Activated CD8-positive, alpha-beta memory T cell treated with anti-CD3 and anti-CD28 coated beads for 1 hour (primary cell): ENCODE measurements at places on chromosomes 3 and 15.
A peak's percentile ranks its signal among the peaks of the same experiment; 100 is the strongest.

- DNase-seq, result no peak
Measured at GRCh38 chr3:58839964-58840363, 173.4 kb upstream of the FAM3D start.

DNA sequence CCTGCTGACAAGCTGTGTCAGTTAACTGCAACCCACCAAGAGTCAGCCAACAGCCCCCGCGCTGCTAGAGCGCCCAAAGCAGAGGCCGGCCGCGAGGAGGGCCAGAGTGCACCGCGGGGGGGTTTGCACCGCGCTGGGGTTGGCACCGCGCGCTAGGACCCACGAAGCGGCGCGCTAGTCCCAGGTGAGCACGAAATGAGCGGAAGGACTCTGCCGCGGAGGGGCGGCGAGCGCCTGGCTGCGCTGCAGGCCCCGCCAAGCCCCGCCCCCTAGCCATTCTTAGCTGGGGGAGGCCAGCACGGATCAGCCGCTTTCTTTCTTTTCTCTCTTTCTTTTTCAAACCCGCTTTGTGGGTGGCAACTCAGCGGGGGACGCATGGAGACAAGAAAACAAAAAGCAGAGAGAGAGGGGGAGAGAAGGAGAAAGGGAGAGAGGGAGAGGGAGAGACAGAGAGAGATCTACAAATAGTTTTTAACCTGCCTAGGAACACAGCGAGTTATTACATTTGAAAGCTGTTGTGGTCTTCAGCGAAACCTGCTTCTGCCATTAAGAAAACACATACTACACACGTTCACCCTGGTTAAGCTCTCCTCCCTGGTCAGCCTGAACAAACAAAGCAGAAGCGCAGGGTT is 6.9 kb upstream of the FOXB1 start:
- DNase-seq, result no peak

DNA sequence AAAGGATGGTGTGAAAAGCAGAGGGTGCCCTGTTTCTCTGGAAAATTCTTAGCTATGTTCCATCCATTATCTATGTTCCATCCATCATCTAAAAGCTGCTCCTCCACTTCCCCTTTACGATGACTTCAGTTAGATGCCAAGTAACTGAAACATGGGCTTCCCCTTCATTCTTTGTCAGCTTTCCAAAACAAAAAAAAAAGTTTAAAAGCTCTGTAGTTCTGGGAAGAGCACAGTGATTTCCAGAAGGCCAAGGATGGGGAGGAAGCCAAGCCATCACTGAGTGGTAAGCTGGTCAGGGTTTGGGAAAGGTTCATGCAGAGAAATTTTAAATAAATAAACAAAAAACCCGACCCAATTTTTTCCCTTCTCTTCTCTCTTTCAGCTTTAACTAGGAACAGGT is 111.5 kb downstream of the CFAP44 start:
- no peak for DNase-seq

DNA sequence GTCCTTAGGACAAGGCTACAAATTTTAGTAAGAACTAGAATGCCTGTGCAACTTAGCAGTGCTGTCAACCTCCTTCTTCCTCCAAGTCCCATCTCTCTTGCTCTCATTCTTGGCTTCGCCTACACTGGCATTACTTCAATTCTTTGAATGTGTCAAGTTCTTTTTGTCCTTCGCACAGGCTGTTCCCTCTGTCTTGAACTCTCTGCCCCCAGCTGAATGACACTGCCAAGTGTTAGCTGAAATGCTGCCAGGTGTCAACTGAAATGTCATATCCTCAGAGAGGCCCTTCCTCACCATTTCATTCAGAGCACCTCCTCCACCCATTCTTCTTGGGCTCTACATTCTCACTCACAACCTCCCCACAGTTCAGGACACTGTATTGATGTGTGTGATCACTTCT is 48.8 kb upstream of the PSMD6 start:
- no peak for DNase-seq

GRCh38 chr3:184336547-184337398 is 627 bp upstream of the FAM131A start:
- no peak for DNase-seq

GRCh38 chr15:95635666-95636065 is 694.8 kb upstream of the NR2F2 start:
- DNase-seq, result no peak

- no peak for DNase-seq
Measured at GRCh38 chr3:190676481-190676880, 162.6 kb downstream of the IL1RAP start.

DNA sequence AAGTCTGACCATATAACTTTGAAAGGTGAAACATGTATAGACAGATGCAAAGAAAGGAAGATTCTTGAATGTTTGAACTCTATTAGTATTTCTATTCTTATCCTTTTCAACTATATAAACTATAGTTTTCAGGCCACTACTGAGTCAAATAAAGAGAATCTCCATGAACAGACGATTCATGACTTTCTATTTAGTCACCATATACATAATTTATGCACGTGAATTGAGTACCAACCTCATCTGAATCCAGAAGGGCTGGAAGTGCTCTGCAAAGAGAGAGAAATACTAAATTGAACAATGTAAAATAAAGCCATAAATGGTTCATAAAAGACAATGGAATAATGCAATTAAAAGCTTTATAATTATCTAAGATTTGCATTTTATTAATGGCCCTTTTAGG is 9.5 kb upstream of the VPS39 start:
- DNase-seq, result no peak

DNA sequence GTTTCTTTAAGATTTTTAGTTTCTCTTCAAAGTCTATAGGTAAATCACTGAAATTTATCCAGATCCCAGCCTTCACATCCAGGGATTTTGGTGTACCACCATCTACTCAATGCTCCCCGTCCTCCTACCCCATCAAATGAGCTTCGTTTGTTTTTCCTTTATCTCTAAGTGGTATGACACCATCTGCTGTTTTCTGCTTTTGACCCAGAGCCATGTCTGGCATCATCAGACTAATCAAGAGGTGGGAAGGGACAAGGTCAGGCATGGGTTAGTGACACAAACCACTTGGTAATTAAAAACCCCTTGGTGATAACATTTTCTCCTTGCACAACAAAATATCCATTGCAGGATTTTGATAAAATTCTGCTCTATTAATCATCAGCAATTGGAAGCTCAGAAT is 92.7 kb upstream of the GOLGA8J start:
- no peak for DNase-seq

GRCh38 chr3:114093596-114093995 is 37.1 kb downstream of the QTRT2 start:
- DNase-seq, result no peak

DNA sequence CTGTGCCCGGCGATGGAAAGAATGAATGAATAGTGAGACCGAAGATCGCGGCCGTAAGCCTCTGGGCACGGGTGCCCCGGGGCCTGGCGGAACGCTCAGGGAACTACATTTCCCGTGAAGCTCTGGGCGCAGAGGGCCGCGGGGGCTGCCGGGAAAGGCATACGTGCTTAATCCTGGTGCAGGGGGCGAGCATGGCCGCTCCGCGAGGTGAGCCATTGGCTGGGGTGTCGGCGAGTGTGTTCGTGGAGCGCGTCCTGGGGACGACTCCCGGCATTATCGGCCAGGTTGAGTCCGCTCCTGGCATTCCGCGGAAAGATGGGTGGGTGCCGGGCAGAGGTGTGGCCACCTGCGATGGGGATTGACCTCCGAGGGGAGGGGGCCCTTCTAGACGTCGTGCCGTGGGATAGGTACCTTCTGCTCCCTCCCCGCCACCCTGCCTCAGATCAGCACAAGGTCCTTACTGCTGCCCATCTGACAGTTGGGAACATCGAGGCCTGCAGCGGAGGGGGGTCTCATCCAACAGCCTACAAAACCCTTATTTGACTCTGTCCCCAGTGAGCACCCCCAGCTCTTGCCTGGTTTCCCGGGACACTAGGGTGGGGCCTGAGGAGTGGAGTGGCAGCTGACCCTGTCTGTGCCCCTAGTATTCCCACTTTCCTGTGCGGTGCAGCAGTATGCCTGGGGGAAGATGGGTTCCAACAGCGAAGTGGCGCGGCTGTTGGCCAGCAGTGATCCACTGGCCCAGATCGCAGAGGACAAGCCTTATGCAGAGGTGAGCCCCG is at the start of gene MPI:
Gene MPI (plus strand): TSS at position 160 of the 782 bp plus-strand sequence. CDS start 32 bp downstream, at position 192.
- peak; percentile 49 for DNase-seq

DNA sequence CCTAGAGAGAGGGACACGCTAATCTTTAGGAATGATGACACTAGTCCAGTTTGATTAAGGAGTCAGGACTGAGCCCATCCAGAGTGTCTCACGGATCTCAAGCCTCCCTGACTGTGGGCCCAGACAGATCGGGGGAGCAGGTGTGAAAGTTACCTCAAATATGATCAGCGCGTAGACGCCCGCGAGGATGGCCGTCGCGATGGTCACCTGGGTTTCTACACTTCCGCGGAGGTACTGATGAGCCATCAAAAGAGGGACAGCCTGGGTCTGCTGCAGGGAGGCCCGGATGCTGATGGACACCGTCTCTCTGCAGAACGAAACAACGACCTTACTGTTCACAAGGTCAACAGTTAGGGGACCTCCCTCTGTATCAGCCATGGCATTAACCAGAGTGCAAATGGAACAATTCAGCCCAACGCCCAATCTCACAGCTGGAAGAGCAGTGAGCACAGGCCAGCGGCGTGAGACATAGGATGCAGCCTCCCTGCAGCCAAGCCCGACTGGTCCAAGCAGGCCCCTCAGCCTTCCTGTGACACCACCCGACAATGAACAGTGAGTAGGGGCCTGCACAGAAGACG is 84.4 kb downstream of the OCA2 start:
- DNase-seq, result no peak

GRCh38 chr3:154131830-154132229 is 10.6 kb downstream of the ARHGEF26 start:
- no peak for DNase-seq

DNA sequence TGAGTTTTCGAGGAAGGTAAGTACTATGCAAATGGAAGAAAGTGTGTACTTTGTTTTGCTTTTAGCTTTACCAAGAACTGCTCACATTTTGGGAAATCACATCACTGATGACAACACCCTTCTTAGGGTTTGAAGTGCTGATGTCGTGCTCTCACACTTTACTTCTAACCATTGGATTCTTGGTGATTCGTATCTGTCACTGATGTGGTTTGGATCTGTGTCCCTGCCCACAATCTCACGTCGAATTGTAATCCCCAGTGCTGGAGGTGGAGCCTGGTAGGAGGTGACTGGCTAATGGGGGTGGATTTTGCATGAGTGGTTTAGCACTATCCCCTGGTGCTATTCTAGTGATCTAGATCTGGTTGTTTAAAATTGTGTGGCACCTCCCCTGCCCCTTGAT is 75.4 kb upstream of the RGMA start:
- DNase-seq, result no peak

DNA sequence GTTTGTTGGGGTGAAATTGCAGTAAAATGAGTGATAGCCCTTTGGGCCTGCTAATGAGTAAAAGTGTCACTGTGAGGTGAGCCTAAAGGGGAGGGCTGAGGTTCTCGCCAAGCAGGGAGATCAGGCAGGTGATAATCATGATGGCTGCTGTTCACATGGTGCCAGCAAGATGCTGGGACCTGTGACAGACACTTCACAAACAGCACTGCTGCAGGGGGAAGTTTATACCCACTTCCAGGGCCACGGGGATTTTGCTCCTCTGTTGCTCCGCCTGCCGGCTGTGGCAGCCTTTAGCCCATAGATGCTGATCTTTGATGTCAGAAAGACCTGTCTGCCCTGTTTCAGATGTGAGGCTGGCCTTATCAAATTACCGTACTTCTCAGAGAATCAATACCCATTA is 96.7 kb downstream of the SV2B start:
- DNase-seq, result no peak

GRCh38 chr3:184663356-184663755 is 48.5 kb downstream of the MAGEF1 start:
- no peak for DNase-seq

- no peak for DNase-seq
Measured at GRCh38 chr15:51051776-51052175, 42.9 kb downstream of the TNFAIP8L3 start.

DNA sequence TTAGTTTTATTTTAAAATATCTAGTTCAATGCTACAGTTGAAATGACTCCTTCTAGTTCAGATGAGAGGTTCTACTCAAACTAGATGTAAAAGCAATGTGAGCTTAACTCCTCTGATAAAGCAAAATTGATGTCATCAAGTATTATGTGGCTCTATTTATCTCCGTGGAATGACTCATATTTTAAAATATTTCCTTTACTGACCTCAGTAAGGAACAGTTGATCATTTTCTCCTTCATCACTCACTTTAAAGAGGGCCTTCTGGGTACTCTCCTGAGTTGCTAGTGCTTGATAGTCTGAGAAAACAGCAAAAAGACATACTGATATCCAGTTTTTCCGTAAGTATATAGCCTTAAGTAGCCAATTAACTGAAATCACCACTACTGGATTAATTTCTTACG is 1099.3 kb downstream of the ROBO2 start:
- no peak for DNase-seq

DNA sequence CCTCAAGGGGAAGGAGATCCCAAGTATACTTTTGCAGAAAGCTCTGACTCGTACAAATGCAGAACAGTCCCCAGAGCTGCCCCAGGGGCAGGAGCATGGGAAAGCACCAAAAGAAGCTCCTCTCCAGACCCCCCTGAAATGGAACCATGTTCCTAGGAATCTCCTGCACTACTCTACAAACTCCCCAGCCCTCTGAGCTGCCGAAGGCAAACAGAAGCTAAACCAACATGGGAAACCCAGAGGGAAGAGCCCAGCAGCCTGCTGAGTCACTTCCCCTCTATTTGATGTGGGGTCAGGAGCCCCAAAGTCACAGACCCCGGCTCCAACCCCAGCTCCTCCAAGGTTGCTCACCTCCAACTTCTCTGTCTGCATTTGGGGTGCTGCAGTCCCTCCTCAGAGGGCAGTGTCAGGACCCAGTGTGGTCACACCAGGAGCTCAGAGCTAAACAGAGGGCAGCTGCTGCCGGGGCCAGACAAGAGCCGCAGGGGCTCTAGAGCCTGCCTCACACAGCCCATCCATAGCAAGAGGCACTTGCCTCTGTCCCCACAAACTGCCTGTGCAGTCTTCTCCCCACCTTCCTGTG is 3.8 kb upstream of the PLXNA1 start:
- DNase-seq, result no peak

DNA sequence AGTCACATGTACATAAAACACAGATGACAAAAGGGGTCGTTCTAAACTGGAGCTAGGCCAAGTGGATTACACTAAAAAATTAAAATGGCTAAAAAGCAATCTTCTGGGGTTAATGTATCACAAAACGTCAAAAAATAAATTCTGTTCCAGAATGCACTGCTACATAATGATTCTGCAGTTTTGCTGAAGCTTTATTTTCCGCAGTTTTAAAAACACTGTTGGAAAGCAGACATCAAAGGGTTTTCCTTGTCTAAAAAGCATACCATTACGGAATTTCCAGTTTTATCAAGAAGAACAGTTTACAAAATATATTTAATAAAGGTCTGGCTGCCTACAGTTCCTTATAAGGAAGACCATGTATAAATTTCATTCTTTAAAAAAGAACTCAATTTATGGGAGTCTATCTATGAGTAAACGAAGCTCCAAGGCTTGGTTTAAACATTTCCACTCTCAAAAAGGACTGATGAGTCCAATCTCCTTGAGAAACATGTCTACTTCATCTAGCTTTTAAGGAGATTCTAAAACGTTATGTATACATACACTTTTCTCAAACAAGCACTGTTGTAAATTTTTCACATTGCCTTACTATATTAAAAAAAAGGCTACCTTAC is 1.3 kb downstream of the DMXL2 start:
- DNase-seq, result no peak

GRCh38 chr3:10356461-10356981 is 35.6 kb upstream of the SEC13 start:
- no peak for DNase-seq
